Hematopoietic multipotent progenitor cell treated with erythropoietin and hydrocortisone succinate and interleukin-3 and kit ligand, for 8 days (in vitro differentiated cells): ENCODE measurements at places on chromosomes 7 and 10.

DNA sequence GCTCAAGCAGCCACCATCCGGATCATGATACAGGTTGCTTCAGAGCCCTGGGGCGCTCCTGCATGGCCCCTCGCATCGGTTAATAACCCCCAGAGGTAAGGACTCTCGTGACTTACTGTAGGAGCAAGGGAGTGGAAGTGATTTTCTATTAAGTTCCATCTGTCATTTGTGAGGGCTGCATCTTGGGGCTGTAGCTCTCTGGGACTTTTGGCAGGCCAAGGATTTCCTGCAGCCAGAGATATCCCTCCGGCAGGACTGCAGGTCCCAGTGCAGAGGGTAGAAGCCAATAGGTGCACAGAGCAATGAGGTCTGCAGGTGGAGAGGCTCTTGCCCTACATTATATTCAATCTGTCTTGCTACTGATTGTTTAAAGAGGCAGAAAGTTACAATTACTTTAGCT is 356.8 kb upstream of the ADARB2 start:
- DNase-seq: no peak

DNA sequence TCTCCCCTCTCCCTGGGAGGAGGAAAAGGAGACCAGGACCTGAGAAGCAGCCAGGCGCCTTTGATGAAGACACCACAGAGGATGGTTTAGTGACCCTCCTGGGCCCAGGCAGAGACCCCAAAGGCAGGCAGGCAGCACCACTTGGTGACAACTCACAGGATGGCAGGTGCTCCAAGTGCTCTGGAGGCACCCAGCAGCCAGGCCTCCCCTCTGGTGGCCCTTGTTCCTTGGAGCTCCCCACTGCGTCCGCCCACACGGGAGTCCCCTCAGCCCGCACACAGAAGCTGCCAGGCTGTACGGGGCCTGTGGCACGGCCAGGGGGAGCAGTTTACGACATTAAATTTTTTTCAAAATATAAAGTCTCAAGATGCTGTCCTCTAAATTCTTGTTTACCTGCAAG is 607.1 kb upstream of the FOXK1 start:
- no peak for DNase-seq

DNA sequence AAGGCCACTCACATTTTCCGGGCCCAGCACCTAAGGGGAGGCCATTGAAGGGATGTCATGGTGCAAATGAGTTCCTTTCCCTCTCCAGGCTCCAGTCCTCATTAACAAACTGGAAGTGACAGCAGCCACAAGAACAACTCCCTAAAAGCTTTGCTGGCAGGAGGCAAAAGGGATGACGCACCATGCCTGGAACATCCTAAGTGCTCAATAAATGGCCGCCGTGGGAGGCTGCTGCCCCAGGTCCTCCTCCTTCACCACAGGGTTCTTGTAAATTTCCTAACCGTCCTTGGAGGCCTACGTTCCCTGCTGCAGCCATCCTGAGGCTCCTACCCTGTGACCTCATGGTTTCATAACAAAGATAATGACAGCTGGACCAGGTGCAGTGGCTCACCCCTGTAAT is 41.3 kb upstream of the CAMK1D start:
- no peak for DNase-seq

DNA sequence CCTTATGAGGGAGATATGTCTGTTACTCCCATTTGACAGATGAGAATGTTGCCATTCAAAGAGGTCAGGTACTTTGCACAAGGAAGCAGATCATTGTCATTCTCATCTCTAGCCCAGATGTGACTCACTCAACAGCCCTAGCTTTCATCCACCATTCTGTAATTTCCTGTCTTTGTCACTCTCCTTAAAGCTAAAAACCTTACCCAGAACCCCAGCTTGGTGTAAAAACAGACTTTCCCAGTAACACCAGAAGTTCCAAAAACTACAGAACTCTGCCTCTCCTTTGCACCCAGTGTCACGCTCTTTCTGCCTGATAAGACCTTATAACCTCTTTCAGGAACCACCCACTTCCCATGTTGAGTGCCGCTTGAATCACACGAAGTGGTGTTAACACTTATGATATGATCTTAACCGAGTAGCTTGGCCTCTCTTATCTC is 89.1 kb upstream of the SP4 start:
- peak; percentile 83 for DNase-seq

GRCh38 chr10:133461841-133462240 is 8.1 kb downstream of the SCART1 start:
- DNase-seq: no peak

- DNase-seq: no peak
These were observed at the start of gene DHX32 for GRCh38 chr10:125881192-125881591. TSS of gene DHX32 (minus strand) at chr10:125881292. CDS start at chr10:125880824, 468 bp downstream.

DNA sequence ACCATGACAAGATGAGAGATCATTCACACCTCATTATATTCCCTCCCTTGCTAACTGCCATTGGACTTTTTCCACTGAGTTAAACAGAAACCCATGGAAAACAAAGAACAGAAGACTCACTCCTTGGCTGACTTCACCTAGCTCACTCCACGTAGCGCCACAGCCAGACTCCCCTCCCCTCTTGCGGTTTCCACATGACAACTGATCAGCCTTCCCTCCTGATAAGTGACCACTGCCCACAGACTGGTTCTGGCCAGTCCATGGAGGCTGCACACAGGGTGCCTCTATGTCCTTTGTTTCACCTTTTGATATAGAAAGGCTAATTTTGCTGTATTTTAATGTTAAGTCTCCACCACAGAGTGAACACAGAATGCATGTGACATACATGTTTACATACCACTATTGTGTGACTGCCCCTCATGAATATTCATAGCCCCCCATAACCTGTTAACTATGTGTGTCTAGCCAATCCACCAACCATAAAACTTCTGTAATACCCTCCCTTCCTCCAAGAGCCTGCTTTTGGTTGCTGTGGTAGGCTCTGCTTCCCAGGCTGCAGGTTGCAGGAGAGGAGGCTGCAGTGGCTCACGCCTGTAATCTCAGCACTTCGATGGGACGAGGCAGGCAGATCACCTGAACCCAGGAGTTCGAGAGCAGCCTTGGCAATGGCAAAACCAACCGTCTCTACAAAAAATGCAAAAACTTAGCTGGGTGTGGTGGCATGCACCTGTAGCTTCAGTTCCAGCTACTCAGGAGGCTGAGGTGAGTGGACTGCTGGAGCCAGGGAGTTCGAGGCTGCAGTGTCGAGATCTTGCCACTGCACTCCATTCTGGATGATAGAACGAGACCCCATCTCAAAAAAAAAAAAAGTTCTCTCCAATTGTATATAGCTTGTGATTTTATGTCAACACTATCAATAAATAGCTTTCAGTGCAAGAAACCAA is 10.0 kb upstream of the IFIT5 start:
- no peak for DNase-seq

- DNase-seq: no peak
These were observed 10.9 kb upstream of the AP5Z1 start for GRCh38 chr7:4764402-4765007.
